ENCODE measurements at places on chromosomes 6 and 20.
A peak's percentile ranks its signal among the peaks of the same experiment; 100 is the strongest.

GRCh38 chr6:168765752-168766151 lies 324.8 kb downstream of the SMOC2 start:
- DNase-seq, result no peak

GRCh38 chr6:167815296-167815980 lies 11.3 kb upstream of the AFDN start:
- DNase-seq, result no peak

DNA sequence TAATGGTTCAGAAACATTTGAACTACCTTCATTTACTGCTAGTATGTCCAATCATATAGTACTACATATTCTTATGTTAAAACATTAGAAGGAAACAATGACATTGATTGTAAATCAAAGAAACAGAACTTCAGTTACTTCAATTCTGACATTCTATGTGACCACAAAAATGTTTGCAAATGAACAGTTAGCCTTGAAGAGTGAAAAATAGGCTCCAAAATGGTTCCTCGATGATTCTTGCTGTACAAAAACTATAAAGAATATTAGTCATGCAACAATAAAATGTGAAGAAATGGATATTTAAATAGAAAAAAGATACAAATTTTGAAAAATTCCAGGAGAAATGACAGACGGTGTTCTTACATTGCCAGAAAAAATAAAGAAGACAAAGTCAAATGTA lies 686.9 kb downstream of the BCKDHB start:
- DNase-seq, result no peak

- no peak for DNase-seq
Observed at GRCh38 chr6:101758368-101758767, 364.9 kb downstream of the GRIK2 start.

DNA sequence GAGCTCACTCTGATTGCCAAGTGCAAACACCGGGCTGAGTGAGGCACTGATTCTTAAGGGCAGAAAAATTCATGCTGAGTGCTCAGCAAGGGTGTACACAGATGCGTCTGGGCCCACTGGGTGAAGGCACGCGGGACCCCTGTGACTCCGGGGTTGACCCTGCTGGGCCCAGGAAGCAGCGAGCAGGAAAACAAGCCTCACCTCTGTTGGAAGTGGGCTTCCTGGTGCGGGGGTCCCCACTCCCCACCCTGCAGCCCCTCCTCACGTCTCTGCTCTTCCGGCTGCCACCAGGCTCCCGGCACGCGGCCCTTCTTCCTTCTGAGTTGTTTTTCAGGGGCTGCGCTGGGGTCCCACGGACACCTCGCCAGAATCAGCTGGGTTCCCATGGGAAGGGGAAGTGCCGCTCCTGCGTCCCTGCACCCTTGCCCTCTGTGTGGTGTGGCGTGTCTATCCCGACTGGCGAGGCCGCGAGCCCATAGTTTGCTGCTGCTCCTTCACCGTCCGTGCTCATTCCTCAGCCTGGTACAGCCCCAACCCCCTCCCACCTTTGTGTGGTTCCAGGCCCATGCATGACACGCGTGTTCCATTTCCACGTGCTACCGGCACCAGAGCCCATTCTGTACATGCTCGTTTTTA lies 80.6 kb upstream of the BHLHE23 start:
- no peak for DNase-seq

DNA sequence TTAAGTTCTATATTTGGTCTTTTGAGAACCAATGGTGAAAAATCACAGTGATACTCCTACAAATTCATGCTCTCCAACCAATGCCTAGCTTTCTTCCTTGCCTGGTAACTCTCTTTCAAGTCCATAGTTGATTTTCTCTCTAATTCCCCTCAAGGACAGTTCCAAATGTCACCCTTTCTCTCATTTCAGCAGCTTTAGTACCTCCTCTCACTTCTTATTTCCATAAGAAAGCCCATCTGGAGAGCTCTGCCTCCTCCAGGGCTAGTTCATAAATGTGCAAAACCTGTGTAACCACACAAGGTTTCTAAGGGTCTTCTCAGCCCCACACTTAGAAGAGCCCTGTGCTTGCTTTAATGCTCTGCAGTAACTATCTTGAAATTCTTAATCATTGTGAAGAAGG lies 155.4 kb upstream of the PLCB4 start:
- no peak for DNase-seq

GRCh38 chr6:8743170-8743745 lies 307.9 kb upstream of the SLC35B3 start:
- no peak for DNase-seq

- peak; percentile 29 for DNase-seq
Observed at GRCh38 chr6:42047790-42048405, 2.4 kb upstream of the TAF8 start.

GRCh38 chr20:23163562-23163961 lies 77.4 kb upstream of the CD93 start:
- no peak for DNase-seq

GRCh38 chr20:16147216-16147615 lies 426.0 kb downstream of the KIF16B start:
- no peak for DNase-seq

- DNase-seq, result no peak
Observed at GRCh38 chr20:48191200-48191599, 405.9 kb upstream of the SULF2 start.

- no peak for DNase-seq
Observed at GRCh38 chr6:92779746-92780145, 639.6 kb downstream of the EPHA7 start.

GRCh38 chr6:34746104-34746846 lies 11.0 kb upstream of the SNRPC start:
- DNase-seq, result no peak

DNA sequence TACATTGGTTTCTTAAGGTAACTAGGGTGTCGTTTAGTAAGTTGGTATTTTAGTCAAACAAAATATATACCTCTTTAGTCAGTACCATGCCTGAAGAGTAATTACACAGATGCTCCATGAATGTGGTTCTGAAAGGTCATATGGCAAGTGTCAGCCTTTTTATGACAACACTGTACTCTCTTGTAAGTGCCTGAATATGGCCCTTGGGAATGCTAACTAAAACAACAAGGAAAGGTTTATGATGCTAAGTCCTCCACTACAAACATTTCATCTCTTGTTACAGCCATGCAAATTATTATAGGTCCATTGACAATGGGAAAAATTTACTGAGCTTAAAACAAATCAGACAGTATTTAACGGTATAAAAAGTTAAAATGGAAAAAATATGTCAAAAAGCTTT lies 39.0 kb upstream of the SUPT3H start:
- DNase-seq, result no peak

DNA sequence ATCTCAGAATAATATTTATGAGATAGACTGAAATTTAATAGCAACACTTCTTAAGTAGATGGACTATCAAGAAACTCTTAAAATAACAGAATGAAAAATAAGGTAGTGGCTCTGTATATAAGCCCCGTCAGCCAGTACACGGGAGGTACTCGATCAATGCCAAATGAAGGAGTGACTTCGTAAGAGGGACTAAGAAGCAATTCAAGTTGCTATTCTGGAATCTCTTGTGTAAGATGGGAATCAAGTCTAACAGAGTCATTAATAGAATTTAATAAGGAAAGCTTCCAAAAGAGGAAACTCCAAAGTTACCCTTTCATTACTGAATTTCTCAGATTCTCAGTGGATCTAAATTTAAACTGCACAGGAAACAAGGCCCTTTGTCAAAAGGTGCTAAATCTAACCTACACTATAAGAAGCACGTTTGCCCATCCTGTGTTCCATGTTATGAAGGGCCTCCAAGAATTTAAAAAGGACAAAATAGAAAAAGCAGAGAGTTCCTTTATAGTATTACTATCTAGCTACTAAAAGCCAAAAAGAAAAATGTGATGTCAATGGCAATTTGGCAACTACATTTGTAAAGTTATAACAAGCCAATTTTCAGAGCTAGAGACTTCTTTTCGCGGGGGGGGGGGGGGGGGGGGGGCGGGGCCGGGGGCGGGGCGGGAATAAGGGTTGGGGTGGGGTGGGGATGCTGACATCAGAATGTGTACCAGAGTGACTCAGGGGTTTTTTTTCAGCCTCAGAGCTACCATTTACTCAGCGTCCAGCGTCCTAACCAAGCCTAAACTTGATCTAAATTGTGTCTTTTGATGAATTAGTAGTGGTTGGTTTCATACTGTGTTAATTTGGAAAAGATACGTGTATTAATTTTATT lies 200.6 kb downstream of the GMPR start:
- DNase-seq, result no peak

GRCh38 chr6:3841066-3841454 lies 8.1 kb upstream of the FAM50B start:
- DNase-seq, result no peak

DNA sequence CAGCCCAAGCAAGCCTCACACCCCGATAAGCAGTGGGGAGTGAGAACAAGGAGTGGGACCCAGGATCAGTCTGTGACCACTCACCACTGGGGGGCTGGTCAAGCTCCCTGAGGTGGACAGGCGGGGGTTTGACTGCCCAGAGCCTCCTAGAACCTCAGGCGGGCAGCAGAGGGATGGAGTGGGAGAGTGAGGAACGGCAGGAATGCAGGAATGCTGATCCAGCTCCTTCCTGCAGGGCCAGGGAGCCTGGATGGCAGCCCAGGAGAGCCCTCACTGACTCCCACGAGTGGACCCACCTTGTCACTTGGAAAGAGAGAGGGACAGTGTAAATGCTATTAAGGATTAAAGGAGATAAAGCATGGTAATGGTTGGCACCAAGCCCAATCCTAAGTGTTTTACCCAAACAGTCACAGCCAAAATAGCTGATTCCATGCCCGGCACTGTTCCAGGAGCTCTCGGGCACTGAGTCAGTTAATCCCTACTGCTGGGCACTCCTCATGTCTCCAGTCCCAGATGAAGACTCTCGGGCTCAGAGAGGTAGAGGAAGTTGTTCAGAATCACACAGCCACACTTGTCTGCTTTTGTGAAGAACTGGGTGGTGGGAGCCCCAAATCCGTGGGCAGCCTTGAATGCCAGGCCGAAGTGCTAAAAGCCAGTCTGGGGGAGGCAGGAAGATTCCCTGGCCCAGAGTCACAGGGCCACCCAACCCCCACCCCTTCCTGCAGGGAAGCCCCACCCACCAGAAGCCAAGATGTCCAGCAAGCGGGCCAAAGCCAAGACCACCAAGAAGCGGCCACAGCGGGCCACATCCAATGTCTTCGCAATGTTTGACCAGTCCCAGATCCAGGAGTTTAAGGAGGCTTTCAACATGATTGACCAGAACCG lies 3.1 kb downstream of the MYL9 start:
- DNase-seq, result no peak

DNA sequence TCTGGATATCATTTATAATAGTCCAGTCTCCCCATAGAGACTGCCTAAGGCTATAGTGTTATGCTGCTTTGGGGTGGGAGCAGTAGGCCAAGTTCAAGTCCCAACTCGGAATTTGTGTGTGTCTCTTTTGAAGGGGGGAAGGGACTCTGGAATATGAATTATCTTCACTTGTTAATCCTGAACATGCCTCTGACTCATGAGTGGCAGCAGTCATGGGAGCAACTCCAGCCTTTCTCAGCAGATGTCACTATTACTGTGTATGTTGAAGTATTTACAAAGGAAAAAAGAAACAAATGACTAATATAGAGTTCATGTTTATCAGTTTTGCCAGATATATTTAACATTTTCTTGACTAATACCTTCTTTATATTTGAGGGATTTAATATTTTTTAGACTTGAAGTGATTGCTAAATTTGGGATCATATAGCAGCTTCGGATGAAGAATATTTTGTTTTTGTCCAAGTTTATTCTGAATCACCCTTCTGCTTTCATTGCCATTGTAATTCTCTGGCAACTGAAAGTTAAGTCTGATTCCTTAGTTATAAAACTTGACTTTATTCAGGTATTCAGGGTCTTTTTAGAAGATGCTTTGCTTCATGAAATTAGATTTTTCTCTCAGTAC lies 23.4 kb downstream of the FAM217A start:
- no peak for DNase-seq

- DNase-seq, result no peak
Observed at GRCh38 chr6:2502096-2502997, 248.4 kb downstream of the MYLK4 start.

- DNase-seq, result no peak
Observed at GRCh38 chr6:29236060-29236459, 65.4 kb downstream of the OR2J2 start.

DNA sequence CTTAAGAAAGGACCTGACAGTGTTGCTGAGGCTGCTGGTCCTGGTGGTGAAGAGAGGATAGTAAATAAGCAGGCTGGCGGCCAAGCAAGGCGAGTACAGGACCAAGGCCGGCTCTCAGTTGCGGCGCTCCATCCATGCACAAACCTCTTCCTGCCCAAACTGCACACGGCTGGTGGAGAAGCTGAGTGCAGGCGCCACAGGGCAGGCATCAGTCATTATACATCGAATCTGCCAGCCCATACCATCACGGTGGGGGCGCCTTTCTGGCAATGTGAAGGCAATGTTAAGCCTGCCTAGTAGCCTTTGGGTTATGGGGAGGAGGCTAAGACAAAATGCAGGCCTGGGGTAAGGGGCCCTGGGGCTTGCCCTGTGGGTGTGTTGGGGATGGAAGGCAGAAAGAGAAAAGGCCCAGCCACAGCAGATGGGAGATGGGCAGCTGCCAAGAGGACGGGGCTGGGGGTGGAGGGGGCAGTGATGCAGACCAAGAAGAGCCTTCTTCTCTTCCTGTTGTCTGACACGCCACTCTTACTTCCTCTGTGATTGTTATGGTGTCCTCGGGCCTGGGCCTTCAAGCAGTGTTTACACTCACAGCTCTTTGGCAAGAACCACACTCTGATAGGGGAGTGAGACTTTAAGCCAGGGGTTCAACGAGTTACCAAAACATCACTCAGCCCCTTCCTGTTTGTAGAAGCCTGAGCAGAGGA lies 20.3 kb upstream of the KCNK16 start:
- DNase-seq, result no peak

DNA sequence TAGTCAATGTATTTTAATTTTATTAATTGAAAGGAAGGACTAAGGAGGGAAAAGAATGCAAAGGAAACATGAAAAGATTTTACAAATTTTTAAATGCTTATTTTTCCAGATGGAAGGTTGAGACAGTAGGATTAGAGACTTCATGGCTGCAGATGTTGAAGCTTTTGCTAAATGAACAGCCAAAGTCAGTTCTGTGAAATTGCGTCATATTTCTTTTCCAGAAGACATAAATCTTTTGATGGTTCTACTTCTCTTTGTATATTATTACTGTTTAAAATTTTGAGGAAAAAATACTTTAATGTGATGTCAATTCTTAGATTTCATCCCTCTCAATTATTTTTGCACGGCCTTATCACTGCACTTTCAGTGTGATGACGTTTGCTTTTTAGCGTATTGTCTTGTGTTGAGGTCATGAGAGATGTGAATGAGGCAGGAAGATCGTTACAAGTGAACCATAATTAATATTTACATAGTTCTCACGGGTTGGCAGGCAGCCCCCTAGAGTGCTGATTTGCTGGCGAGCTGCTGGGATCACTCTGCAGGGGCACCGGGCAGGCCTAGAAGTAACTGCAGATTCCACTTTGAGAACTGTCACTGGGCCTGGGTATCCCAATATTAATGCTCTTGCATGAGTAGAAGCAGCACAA lies 158.1 kb downstream of the TBXT start:
- no peak for DNase-seq

GRCh38 chr6:79436241-79436640 lies 101.0 kb downstream of the LCA5 start:
- DNase-seq, result no peak

GRCh38 chr6:11386726-11387125 lies 150.8 kb upstream of the TMEM170B start:
- no peak for DNase-seq
